ENCODE measurements at places on chromosomes 2 and 18.

- no peak for DNase-seq
Measured at GRCh38 chr2:205932861-205933260, 153.1 kb downstream of the INO80D start.

DNA sequence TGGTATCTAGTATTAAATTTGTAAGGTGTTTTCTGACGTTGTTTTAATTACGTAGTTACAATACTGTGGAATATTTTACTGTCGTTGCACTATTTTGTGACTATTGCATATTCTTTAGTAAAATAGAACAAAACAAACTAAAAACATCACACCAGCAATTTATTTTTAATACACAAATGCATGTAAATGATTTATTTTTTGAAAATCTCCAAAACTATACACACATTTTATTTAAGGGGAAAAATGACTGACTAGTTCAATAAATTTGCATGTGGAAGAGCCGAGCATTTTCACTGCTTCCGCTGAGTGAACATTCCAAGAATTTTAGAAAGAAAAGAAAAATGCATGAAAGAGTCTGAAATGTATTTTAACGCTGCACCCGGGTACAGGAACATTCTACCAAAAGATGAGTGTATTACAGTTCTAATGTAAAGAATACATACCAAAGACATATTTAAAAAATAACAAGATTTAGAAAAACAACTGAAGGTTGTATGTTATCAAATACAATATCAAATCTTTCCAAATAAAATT lies 257.7 kb downstream of the MEIS1 start:
- no peak for DNase-seq

GRCh38 chr2:197377670-197378069 lies 57.2 kb downstream of the SF3B1 start:
- no peak for DNase-seq

DNA sequence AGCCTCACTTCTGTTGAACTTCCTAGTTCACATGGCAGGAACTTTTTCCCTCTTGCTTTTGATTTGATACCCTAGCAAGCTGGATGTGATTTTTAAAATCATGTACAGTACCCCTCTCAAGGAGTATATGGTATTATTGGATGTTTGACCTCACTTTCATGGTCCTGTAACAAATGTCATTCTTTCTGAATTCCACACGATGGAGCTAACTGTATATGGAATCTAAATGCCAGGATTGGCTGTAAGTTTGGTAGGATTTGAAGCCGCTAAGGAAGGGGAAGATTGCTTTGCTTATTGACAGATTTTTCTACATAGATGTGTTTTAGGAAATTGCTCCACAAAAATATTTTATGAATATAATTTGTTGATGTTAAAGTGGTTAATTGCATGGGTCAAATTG lies 18.3 kb downstream of the MAIP1 start:
- DNase-seq: no peak
